ENCODE measurements at places on chromosomes 13 and 19.

GRCh38 chr13:110047496-110047895 lies 259.5 kb downstream of the COL4A1 start:
- peak; percentile 46 for DNase-seq

GRCh38 chr13:66886264-66886663 lies 343.9 kb downstream of the PCDH9 start:
- DNase-seq = no peak

DNA sequence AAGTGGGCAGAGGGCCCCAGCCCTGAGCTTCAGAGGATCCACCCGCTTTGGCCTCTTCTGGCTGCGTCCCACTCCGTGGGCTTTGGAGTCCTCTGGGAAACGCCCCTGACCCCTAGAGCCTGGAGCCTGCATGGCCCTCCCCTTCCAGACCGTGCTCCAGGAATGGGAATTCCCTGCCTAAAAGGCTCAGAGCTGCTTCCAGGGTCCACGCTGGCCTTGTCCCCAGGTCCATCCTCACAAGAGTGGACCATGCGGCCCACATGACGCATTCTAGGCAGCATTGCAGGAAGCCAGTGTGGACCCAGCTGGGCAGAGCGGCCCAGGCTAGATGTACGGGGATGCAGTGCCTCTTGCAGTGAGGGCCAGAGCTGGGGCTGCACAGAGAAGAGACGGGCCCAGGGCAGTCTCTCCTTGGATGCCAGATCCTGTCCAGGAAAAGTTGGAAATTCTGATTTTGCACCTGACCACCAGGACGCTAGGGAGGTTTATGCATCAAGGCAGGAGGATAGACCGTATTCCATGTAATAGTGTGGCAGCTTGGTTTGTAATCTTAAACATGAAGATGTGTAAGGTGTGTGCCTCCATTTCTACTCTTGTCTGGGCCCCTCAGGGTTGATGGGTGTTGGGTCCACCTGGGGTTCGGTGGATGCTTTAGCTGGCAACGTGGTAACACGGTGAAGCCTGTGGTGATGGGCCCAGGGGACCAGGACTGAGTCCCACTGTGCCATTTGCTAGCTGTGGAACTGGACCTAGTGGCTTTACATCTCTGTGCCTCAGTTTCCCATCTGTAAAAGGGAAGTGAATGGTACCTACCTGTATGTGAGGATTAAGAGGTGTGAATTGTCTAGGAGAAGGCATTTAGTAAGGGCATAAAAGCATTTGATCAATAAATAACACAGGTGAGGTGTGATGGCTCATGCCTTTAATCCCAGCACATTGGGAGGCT lies 14.8 kb upstream of the FXYD3 start:
- no peak for DNase-seq

- no peak for DNase-seq
These were observed 90.5 kb upstream of the RFC3 start for GRCh38 chr13:33727297-33728083.

- no peak for DNase-seq
These were observed 3.4 kb downstream of the PTGIR start for GRCh38 chr19:46621191-46622117.

GRCh38 chr13:24618011-24618955 lies 61.9 kb upstream of the ATP12A start:
- DNase-seq = no peak

DNA sequence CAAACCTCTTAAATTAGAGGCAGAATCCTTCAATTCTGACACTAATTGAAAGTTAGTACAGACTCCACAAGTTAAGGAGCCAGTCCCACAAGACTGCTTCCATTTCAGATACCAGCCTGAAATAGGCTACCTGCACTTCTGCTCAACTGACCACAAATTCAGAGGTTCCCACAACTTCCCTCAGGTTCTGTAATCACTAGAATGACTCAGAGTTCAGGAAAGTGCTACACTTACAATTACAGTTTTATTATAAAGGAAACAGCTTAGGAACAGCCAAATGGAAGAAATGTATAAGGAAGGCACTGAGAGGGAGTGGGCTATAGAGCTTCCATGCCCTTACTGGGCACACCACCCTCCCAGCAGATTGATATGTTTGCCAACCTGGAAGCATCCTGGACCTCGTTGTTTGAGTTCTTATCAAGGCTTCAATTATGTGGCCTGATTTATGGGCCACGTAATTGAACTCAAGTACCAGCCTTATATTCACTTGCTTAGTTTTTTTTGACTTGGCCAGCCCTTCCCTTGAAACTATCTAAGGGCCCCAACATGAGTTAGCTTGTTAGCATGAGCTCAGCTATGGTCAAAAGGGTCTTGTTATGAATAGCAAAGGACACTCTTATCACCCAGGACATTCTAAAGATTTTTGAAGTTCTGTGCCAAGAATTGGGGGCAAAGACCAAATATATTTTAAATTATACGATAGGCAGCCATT lies 25.9 kb downstream of the NBEA start:
- DNase-seq = no peak
